ENCODE measurements at places on chromosomes 4 and X.

DNA sequence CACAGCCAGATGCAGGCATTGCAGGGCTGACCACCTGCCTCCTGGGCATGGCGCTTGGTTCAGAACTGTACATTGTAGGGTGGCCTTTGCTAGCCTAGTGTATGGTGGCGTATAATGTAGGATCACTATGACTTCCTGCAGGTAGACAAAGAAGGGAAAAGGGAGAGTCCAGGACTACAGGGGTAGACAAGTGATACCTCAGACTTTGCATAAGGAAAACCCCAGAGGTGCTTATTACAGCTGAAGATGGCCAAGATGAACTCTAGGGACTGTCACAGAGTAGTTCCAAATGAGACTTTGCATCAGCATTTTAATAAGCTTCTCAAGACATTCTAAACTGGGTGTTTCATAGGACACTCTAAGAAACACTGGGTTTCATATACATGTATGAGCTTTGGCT, 116.4 kb upstream of the PUDP start:
- no peak for DNase-seq

- DNase-seq, result no peak
Measured at GRCh38 chr4:79991601-79992000, 81.4 kb downstream of the ANTXR2 start.

- DNase-seq, result no peak
Measured at GRCh38 chr4:526189-526909, 27.3 kb downstream of the PIGG start.

- no peak for DNase-seq
Measured at GRCh38 chr4:42104521-42104920, 47.9 kb downstream of the BEND4 start.

DNA sequence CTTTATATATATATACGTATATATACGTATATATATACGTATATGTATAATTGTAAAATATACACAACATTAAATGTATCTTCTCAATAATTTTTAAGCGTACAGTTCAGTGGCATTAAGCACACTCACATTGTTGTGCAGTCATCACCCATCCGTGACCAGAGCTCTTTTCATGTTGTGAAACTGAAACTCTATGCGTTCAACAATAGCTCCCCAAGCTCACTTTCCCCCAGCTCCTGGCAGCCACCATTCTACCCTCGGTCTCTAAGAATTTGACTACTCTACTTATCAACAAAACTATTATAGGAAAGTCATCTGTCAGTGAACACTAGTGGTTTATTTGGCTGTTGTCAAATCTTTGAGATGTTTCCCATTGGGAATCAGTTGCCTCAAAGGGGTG, 621.8 kb upstream of the GALNT7 start:
- DNase-seq, result no peak

- DNase-seq, result no peak
Measured at GRCh38 chr4:31573554-31573953, 853.4 kb downstream of the PCDH7 start.
